ENCODE measurements at places on chromosomes 4 and X.

DNA sequence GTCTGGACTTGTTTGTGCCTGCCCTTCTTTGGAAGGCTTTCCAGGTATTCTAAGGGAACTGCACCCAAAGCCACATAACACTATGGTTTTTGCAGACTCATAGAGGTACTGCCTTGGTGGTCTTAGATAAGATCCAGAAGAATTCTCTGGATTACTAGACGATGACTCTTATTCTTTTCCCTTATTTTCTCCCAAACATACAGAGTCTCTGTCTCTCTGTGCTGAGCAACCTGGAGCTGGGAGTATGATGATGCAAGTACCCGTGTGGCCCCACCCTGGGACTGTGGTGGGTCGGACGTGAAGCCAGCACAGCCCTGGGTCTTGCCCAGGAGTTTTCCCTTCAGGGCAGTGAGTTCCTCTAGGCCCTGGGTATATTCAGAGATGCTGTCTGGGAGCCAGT, 1342.4 kb upstream of the TENM3 start:
- no peak for DNase-seq

DNA sequence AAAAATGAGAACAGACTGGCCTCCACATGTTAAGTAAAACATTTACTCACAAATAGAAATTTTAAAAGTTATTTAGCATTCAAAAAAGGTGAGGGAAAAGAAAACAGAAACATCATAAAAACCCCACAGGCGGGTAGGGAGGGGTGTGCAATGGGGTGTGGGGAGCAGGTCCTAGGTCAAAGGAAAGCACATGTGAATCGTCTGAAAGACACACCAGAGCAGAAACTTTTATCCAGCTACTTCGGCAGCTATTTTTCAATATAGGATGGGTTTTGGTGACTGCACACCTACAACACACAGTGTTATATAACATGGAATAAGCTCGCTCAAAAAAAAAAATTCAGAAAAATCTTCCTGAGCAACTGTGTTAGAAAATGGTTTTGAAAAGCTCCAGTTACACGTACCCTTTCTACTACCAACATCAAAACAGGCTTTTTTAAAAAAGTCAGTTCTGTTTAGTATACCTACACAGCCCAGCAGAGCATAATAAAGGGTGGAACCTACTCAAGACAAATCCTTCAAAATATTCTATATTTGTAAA, 1.6 kb downstream of the OTUD4 start:
- no peak for DNase-seq

GRCh38 chrX:37986893-37987292, 19.5 kb upstream of the SYTL5 start:
- DNase-seq, result peak; percentile 15

DNA sequence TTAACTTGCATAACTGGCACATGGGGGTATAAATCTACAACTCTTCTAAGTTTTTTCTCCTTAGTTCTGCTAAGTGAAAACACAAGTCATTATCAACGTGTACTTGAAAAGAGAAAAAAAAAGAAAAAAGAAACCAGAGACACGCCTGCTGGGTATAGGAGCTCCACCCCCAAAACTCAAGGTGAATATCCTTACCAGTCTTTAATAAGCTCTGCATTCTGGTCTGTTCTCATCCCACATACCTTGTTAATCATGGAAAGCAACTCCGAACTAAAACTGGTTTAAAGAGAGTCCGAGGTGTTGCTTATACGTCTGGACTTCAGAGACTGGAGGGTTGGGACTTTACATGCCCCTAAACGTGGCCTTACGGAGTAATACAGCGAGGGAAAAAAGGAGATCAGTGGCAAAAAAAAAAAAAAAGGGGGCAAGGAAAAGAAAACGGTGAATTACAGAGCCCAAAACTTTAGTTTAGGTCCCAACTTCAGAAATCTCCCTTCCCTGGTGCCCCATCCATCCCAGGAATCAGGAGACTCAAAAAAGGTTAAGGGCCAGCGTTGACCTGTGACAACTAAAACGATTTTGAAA, 1.0 kb downstream of the PGRMC2 start:
- DNase-seq, result no peak

DNA sequence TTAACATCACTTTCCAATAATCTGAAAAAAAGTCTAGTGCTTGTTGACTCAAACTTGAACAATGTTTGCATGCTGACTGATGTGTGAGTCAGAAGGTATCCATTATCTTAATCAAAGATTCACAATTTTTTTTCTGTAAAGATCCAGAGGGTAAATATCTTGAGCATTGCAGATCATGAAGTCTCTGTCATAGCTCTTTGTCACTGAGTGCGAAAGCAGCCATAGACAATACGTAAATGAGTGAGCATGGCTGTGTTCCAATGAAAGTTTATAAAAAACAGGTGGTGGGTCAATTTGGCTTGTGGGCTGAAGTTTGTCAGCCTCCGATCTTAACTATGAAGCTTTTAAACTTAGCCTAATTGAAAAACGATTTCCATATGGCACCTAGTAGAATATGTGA, 37.7 kb downstream of the NHS start:
- no peak for DNase-seq

DNA sequence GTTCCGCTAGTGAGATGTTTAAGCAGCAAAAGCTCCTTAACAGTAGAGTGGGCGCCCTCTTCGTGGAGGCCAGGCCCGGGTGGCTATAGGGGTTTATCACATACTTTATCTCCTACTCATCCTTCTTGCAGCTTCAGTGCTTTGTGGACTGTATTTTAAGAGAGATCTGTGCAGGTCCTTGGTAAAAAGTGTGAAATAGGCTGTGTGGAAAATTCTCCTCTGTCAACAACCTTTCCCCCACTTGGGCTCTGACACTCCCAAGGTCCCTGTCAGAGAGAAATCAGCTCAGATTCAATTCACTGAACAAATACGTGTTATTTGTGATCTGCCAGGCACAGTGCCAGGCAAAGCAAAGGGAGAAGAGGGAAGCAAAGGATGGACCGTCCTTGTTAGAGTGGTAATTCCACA, 214.3 kb upstream of the PPARGC1A start:
- no peak for DNase-seq

- no peak for DNase-seq
These were observed 77.9 kb downstream of the STIM2 start for GRCh38 chr4:26938516-26938915.

DNA sequence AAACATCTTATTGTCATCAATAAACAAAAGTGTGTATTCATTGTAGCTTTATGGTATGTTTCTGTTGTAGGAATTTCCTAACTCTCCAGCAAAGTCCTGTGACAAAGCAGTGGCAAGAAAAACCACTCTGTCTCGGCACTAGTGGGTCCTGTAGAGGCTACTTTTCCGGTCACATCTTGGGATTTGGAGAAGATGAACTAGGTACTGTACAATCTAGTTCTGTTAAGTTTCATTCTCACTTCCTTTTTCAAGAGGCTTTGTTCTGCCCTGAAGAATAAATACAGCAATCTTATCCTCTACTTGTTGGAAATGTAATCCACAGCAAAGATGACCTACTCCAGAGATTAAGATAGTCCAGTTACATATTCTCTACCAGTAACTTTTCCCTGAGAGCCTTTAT, 69.3 kb downstream of the HHIP start:
- DNase-seq, result no peak

- no peak for DNase-seq
These were observed 46.9 kb downstream of the SH2D1A start for GRCh38 chrX:124393238-124393637.

- DNase-seq, result no peak
These were observed 234.2 kb downstream of the FRAS1 start for GRCh38 chr4:78291277-78291676.

- DNase-seq, result no peak
These were observed 519.9 kb downstream of the IL15 start for GRCh38 chr4:142156256-142156655.

- peak; percentile 61 for DNase-seq
These were observed 364.8 kb downstream of the PDGFC start for GRCh38 chr4:156606554-156607477.

- no peak for DNase-seq
These were observed 15.3 kb downstream of the ABCD1 start for GRCh38 chrX:153739754-153740486.

DNA sequence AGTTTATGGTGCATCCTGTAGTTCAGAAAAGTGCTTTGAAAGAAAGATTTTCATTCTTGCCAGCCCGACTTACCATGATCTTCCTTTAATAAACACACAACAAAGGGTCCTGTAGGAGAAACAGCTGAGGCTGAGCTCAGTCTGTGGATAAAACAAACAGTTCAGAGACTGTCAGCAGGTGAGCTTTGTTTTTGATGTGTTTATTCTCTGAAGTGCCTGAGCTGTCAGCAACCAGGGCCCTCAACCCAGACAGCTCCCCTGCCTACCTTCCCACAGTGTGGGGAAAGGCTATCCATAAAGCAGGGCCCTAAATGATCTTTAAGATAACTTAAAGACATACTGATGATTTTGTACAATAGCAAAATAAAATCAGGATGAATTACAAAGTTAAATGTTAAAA, 459.2 kb upstream of the GALNT7 start:
- no peak for DNase-seq

DNA sequence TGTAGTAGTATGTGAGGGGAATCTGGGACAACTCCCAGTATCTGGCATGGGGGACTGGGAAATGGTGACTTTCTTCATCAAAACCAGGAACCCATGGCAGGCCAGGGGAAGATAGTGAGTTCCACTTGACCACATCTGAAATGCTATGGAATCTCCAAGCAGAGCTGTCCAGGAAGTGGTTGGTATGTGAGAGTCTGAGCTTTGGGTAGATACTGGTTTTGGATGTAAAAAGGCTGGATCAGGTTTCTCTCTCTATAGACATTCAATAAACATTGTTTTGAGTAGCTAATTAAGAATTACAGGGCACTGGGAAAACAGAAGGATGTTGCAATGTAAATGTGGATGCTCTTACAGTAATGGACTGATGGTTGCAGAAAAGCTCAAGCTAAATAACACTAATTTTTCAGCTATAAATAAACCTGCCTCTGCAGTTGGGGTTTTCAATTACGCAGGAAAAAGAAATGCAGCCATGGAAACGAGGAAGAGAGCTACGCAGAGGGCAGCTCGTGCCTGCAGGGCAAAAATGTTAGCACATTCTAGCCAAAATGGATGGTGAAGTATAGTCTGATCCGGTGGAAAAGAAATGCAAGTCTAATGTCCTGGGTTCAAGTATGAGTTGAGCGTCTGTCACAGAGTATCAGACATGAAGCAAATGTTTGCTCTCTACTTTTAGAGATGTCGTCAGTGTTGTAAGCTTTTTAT, 13.4 kb upstream of the CHRNA9 start:
- no peak for DNase-seq
